ENCODE measurements at places on chromosomes 12 and 14.

DNA sequence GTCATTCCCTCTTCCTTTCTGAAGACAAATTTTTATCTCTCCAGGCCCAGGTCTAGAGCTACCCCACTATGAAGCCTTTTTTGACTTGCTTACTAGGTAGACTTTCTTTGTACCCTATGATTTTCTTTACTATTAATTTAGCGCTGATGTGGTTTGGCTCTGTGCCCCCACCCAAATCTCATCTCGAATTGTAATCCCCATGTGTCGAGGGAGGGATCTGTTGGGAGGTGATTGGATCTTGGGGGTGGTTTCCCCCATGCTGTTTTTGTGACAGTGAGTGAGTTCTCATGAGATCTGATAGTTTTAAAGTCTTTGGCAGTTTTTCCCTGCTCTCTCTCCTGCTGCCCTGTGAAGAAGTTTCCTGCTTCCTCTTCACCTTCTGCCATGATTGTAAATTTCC, 118.1 kb downstream of the SLC38A1 start:
- DNase-seq, result peak; percentile 16

- no peak for DNase-seq
Measured at GRCh38 chr14:89912221-89912620, 42.3 kb downstream of the EFCAB11 start.

- no peak for DNase-seq
Measured at GRCh38 chr14:74915826-74916225, 7.2 kb downstream of the RPS6KL1 start.

- no peak for DNase-seq
Measured at GRCh38 chr12:90226211-90226610, 517.6 kb upstream of the ATP2B1 start.

Data from erythroblast (primary cell).